Kidney (tissue), 22 donors: ENCODE measurements at places on chromosomes 3 and 15. TPM values are rescaled to one million over a fixed set of nuclear protein-coding genes. Genes with fewer than 3 reads are reported as not detected.

DNA sequence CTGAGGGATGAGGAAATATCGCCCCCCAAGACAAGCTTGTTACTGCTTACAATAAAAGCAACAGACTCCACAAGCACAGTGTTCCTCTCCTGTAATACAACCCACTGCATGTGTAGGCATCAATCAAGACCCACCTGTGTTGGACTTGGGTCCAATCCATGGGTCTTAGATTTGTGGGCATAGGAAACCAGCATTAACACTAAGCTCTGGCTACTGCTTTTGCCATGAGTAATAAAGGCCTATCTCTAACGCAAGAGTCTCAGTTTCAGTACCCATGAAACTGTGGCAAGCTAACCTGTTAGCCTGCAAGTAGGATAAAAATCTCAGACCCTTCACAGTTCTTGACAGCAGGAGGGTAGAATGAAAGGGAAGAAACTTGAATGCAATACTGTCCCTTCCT lies 5.2 kb upstream of the EIF1B start:
- H3K27ac ChIP-seq, result no peak overlapping the region
- no peaks in the 10 kb centered on the region for H3K27me3 ChIP-seq
- no peaks in the 10 kb centered on the region for H3K36me3 ChIP-seq
- no peak for DNase-seq
- peaks cover 6% of the 10 kb centered on the region for H3K4me1 ChIP-seq

Gene LAMB2
- polyA plus RNA-seq, result 460 TPM

- no peaks in the 10 kb centered on the region for H3K36me3 ChIP-seq
- DNase-seq, result peak; percentile 24
- H3K4me3 ChIP-seq, result no peak overlapping the region
- H3K27me3 ChIP-seq, result no peaks in the 10 kb centered on the region
- H3K27ac ChIP-seq, result no peak overlapping the region
- H3K4me1 ChIP-seq, result no peaks in the 10 kb centered on the region
Measured at GRCh38 chr15:70524470-70524869, 238.9 kb downstream of the UACA start.

Gene GRK7
- not detected for polyA plus RNA-seq

- no peak overlapping the region for H3K4me3 ChIP-seq
- H3K27me3 ChIP-seq, result no peaks in the 10 kb centered on the region
Measured at GRCh38 chr3:39065197-39065596, 13.4 kb downstream of the WDR48 start.

Gene RNU5B-1
- polyA plus RNA-seq, result not detected

- H3K27ac ChIP-seq, result no peak overlapping the region
- H3K4me1 ChIP-seq, result peaks cover 2% of the 10 kb centered on the region
- no peak overlapping the region for H3K4me3 ChIP-seq
- DNase-seq, result peak; percentile 48
Measured at GRCh38 chr3:12440927-12441714, 43.2 kb upstream of the TSEN2 start.

DNA sequence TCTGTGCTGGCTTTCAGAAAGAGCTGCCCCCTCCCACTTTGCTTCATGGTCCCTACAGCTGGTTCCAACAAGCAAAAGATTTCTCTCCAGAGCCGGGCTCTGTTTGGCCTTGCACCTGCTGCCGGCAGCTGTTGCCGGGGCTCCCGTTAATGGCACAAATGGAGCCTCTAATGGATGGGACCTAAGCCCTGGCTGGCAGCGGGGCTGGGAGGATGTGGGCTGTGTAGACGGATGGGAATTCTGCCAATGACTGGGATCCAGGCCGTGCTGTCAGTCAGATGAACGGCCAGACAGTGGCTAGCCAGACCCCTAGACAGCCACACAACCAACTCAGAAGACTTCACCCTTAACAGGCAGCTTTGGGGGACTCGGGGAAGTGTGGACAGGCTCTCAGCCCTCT lies 88.0 kb downstream of the RPLP1 start:
- no peaks in the 10 kb centered on the region for H3K27me3 ChIP-seq
- no peak for DNase-seq
- H3K36me3 ChIP-seq, result no peaks in the 10 kb centered on the region
- H3K27ac ChIP-seq, result no peak overlapping the region
- peaks cover 12% of the 10 kb centered on the region for H3K4me1 ChIP-seq

DNA sequence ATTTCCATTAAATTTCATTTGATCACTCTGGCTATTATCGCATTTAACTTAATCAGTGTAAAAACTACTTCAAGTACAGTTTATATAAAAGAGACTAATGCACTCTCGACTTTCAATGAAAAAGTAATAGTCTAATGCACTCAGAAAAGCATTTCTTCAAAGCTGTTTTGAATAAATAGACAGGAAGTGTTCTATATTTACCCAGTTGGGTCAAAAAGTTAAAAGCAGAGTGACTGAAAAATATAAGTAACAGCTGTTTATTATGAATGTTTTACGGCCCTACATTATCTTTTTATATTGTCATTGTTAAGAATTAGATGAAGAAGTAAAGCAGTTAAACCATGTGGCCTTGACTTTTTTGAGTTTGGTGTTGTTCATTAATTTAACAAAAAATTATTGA lies 391.8 kb downstream of the ZPLD1 start:
- no peak overlapping the region for H3K4me3 ChIP-seq
- H3K4me1 ChIP-seq, result no peaks in the 10 kb centered on the region
- peak; percentile 14 for DNase-seq
- H3K36me3 ChIP-seq, result no peaks in the 10 kb centered on the region
- no peak overlapping the region for H3K27ac ChIP-seq

Gene MB21D2
- polyA plus RNA-seq, result 3.2 TPM
